Memory B cell (primary cell): ENCODE measurements at places on chromosomes 16 and 17.

DNA sequence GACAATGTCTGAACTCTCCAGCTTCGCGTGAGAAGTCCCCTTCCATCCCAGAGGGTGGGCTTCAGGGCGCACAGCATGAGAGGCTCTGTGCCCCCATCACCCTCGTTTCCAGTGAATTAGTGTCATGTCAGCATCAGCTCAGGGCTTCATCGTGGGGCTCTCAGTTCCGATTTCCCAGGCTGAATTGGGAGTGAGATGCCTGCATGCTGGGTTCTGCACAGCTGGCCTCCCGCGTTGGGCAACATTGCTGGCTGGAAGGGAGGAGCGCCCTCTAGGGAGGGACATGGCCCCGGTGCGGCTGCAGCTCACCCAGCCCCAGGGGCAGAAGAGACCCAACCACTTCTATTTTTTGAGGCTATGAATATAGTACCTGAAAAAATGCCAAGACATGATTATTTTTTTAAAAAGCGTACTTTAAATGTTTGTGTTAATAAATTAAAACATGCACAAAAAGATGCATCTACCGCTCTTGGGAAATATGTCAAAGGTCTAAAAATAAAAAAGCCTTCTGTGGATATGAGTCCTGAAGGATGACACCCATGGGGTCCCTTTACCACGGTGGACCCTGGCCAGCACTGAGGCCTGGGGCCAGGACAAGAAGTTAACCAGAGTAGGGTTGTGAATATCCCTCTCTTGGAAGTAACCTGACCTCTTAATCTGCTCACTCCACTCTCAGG, 10.5 kb upstream of the ITGAD start:
- DNase-seq: peak; percentile 69

DNA sequence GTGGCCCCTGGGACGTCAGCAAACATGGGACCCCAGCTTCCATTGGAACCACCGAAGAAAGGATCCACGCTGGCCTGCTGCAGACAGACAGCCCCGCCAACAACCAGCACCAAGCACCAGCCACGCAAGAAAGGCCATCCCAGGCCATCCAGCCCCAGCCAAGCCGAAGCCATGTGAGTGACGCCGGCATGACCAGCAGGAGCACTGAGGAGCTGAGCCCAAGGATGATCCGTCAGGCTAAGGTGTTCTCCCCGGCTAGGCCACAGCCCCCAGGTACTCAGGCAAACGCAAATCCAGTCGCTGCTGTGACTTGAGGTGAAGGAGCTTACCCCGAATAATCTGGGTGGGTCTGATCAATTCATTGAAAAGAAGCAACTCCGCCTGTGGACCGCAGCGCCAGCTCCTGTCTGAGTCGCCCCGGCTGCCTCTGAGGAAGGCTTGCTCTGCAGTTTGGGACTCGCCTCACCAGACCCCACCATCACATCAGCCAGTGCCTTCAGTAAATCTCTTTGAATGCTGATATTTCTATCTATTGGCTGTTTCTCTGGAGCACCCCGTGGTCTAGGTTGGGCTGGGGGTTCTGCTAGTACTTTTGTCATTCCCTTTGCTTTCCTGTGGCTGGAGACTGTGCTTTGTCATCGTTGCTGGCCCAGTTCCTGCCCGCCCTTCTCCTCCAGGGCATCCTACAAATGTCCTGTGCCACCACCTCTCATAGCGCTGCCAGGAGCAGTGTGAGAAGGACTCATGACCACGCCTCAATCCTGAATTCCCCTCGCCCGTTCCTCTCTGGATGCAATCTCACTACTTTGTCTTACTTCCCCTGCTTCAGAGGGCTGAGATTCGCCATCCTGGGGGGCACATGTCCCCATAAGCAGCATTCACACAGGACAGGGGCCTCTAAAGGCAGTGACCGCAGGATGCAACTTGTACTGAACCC, 8.1 kb upstream of the CBX2 start:
- DNase-seq: no peak

DNA sequence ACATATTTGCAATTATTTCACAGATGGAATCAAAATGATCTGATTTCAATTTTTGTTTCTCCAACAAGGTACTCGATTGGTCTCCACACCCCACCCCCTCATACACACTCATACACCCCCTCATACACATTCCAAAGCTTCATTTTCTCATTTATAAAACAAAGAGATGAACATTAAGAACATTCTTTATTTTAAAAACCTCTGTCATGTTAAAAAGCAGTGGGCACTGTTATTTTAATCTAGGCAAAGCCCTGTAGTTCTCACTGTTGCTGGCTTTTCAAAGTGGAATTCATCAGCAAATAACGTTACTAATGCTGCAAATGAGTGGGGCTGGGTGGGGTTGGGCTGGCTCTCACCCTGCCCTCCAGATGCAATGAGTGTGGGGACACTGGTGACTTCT, 289.6 kb upstream of the ASIC2 start:
- no peak for DNase-seq

DNA sequence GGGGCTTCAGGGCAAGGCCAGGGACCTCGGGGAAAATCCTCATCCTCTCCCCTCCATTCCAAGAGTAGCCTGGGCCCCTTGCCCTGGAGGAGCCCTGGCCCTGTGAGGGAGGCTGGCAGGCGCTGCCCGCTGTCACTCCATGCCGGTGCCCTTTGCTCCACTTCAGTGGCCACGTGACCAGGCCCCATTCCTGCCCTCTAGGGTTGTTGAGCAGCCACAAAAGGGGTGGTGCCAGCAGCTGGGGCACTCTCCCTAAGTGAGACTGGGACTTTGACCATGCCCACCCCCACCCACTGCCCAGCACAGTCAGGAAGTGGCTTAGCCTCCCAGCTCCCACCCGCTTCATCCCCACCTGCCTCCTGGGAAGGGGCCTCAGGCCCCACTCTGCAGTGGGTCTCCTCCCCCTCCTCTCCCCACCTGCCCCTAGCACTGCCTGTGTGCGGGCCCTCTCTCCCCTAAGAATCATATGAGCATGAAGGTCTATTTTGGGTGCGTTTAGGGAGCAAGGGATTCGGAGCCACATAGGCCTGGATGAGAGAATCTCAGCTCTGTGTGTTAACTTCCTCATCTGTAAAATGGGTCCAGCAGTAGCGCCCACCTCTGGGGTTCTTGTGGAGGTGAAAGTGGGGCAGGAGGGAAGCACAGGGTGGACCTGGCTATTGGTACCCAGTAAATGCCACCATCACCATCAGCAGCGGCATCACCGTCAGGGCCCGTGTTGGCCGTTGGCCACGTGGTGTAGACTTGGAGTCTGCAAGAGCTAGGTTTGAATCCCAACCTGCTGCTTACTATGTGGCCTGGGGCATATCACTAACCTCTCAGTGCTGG, 7.2 kb downstream of the PDK2 start:
- no peak for DNase-seq

DNA sequence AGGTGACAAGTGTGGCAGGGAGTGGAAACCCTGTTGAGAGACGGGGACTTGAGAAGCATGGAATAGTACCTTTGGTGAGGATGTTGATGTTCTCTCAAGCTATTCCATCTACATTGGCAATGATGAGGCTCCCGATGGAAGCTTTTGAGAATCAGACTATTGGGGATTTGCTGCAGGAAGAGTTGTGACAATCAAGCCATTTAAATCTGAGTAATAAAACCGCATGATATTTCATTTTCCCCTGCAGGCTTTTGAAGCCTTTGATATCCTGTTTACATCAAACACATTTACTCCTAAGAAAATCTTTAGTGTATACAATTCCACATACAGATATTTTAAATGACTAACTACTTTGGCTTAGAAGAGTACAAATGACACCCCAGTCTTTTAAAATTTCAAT, 49.0 kb upstream of the CRYM start:
- DNase-seq: no peak

GRCh38 chr16:49022351-49022963, 259.2 kb downstream of the CBLN1 start:
- no peak for DNase-seq

GRCh38 chr16:11202260-11203091, 53.5 kb downstream of the SOCS1 start:
- DNase-seq: no peak

DNA sequence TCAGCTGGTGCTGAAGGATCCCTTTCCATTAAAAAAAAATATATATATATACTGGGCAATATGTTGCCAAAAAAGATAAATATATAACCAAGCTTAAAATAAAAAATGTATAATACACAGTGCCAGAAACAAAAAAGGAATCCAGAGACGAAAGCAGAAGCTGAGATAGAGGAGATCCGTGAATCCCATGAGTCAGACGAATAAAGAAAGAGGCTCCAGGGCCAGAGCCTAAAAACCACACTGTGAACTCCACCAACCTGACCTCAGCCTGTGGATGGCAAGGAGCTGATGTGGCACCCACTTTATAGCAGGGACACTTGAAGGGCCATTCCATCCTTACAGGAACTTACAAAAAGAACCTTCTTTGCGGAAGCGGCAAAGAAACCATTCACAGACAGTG, 34.8 kb downstream of the PITPNM3 start:
- DNase-seq: no peak

DNA sequence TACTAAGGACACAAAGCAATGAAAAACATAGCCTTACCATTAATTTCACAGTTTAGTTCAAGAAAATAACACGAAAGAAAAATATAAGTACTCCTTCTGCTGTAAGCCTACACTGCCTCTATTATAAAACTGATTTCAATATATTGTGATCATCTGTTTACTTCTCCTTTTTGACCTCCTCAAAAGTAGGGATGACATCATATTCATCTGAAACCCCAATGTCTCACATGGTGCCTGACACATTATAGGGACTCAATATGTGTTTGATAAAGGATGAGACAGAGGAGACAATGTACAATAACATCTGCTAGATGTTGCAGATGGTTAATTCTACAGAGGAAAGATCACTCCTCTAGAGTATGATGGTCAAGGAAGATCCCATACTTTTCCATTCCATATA, 118.4 kb upstream of the NOG start:
- DNase-seq: no peak

GRCh38 chr17:20022701-20023100, 13.5 kb downstream of the SPECC1 start:
- no peak for DNase-seq

DNA sequence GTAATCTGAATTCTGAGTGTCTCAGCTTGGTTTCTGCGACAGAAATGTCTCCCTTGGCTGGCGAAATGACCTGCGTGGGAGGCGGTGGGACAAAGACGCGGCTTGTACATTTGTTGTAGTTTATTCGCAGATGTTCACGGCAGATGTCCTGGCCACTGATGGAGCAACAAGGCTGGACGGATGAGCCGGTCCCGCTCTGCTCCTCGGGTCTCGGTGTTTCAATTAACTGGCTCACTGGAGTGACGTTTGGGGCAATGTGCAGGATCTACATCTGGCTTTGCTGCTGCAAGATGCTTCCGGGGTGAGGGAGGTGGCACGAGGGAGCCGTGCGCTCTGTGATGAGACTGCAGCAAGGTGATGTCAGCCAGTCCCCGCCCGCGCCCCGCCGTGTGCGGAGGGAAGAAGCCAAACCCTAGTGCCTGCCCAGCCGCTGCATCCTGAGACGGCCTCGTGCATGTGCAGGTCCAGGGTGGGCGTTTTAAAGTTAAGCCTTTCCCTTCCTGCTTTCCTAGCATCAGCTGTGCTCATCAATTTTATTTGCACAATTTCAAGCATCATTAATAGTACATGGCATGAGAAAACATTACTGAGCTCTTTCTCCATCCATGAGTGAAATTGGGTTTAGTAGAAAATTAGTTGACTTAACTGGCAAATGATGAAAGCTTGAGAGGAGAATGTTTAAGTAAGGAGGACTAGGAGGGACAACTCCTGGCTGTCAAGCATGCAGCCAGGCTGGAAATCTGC, 44.4 kb downstream of the MGAT5B start:
- DNase-seq: no peak

GRCh38 chr17:50052822-50053653, 2.9 kb upstream of the ITGA3 start:
- DNase-seq: no peak

DNA sequence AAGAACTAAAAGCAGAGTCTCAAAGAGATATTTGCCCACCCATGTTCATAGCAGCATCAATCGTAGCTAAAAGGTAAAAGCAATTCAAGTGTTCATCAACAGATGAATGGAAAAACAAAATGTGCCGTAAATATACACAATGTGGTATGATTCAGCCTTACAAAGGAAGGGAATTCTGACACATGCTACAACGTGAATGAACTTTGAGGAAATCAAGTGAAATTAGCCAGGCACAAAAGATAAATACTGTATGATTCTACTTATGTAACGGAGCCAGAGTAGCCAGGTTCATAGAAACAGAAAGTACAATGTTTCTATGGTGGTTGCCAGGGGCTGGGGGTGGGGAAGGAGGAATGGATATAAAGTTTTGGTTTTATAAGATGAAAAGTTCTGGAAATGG, 57.8 kb upstream of the IL34 start:
- DNase-seq: no peak

DNA sequence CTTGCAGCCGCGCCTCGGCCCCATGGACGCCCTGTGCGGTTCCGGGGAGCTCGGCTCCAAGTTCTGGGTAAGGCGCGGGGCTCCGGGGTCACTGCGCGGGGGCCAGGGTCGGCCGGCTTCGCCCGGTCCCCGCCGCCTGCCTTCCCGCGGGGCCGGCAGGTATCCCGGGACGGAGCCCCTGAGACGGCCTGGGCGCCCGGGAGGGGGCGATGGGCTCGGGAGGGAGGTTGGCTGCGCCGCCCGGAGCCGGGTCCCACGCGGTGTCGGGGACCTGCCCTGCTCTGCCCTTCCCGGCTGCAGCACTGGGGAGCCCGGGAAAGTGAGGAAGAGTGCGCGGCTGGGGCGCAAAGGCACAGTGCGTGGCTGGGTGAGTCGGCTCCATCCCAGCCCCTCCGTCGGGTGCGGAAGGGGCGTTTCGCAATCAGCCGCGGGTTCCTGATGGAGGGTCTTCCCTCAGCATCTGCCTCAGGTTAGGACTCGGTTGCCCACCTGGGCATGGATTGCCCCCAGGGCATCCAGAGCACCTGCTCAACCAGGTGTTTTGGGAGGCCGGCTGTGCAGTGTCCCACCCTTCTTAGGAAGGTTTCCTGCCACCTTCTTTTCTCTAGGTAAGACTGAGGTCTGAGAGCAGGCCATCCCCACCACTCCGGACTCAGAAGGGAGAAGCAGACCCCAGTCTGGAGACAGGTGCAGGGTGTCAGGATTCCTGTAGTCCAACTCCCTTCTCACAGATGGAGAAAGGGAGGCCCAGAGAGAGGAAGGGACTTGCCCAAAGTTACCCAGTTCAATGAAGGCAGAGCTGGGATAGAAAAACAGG, 442 bp downstream of the ABCC3 start:
- no peak for DNase-seq

- no peak for DNase-seq
Observed at GRCh38 chr16:69089091-69089910, 16.2 kb upstream of the HAS3 start.

- DNase-seq: no peak
Observed at GRCh38 chr16:75088216-75088615, 28.4 kb downstream of the LDHD start.

GRCh38 chr16:77785373-77785764, 3.0 kb upstream of the VAT1L start:
- no peak for DNase-seq

GRCh38 chr16:89478576-89479221, 11.7 kb downstream of the ANKRD11 start:
- no peak for DNase-seq

- no peak for DNase-seq
Observed at GRCh38 chr16:83307594-83307992, 500.2 kb upstream of the HSBP1 start.
